AG20443 (cell line): ENCODE measurements at places on chromosomes 13 and 19.

DNA sequence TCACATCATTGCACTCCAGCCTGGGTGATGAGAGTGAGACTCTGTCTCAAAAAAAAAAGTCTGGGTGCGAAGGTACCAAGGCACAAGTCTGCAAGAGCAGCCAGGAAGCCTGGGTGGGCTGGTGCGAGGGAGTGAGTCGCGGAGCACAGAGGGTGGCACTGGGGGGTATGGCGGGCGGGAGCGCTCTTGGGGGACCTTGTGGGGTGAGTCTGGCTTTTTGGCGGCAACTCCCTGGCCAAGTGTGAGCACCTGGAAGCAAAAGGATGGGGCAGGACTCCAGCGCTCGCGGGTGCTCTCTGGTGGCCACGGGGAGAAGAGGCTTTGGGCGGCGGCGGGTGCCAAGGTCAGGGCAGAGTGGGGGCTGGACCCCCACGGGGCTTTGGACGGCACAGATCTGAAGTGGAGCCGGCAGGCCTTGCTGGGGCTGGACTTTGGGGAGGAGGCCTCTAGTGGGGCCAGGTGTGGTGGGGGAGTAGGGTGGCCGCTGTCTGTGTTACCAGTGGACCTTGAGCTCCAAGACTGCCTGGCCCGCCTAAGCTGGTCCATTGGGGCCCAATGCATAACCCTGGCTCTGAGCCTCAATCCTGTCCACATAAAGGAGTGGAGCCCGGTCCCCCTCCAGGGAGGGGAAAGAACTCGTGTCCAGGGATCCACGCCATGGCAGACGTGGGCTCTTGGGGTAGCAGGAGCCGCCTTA is 1.6 kb downstream of the P2RY11 start:
- peak; percentile 49 for DNase-seq

- DNase-seq, result no peak
Observed at GRCh38 chr13:113327766-113328471, 30.9 kb downstream of the LAMP1 start.

DNA sequence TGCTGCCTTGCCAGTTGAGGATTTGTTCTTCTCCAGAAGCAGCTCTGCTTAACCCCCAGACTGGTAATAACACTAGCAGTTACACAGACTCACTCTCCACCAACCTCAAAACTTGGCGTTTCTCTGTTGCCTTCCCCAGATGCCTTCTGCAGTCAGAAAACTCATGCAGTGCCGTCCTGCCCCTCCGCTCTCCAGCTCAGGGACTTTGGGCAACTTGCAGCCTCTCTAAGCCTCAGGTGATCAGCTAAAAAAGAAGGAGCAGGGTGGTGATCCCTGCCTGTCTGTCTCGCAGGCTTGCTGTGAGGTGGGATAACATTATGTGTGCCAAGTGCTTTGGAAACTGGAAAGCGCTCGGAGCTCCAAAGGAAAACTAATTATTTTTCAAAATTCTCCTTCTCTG is 391.6 kb downstream of the HS6ST3 start:
- no peak for DNase-seq

DNA sequence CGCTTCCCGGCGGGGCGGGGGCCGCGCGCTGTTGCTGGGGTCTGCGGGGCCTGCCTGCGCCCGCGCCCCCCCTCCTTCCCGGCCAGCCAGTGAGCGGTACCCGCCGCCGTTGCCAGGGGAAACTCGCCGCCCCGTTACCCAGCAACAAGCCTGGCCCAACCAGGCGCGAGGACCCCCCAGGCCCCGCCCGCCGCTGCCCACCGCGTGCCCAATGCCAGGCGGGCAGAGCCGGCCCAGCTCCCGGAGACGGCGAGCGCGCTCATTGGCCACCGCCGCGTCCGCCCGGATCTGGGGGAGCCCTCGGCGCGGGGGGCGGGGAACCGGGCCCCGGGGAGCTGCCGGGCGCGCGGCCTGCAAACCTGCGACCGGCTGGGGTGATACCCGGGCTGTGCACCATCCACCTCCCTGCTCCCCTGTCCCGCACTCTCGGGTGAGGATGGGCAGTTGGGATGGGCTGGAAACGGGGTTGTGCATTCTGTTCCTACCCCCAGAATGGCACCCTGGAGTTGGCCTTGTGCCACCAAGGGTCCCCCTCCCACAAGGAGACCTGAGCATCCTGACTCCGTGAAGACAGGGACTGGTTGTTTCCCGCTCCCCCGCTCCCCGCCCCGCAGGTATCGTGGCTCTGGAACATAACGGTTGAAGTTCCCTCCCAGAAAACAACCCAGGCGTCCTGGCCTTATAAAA is 8.8 kb upstream of the BBC3 start:
- peak; percentile 54 for DNase-seq

DNA sequence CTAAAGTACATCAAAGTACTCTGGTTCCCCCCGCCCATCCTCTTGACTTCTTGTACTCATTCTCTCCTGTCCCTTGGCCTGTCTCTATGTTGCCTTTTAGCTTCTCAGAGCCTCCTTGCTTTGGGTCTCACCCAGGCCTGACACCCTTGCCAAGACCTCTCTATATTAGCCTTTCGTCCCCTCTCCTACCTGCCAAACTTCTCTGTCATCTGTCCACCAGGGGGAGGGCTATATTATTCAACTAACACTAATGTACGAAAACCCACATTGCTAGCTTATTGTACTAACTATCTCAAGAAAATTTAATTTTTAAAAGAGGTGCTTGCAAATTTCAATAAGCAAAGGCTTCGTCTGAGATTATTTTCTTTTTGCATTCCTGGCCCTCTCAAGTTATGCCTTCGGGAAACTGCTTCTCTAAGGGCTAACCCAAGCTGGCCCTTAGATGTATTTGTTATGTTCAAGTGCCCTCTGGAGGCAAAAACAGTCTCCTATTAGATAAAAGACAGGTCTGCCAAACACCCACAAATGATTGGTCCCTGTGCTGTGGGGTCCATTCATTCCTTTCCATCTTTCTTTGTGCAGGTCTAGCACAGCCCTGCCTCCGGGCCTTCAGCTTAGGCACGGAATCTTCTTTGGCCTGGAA is 6.3 kb upstream of the MRPS31 start:
- peak; percentile 56 for DNase-seq

GRCh38 chr19:29672933-29673336 is 7.7 kb downstream of the PLEKHF1 start:
- DNase-seq, result no peak

DNA sequence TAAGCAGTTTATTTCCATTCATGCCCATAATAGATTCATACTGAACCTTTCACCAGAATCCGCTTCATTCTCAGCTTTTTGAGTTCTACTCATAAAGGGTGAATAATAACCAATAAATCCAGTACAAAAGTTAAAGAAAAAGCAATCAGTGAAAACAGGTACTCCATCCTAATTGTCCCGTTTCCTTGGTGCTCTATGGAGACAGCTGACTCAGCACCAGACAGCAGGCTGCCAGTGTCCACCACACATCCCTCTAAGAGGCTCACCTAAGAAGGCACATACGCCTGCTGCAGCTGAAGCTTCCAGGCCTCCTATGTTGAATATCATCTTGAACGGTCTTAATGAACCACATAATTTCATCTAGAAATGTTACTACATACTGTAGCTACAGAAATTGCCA is 27.3 kb downstream of the MYO16 start:
- no peak for DNase-seq

GRCh38 chr19:15296353-15296752 is 36.0 kb downstream of the BRD4 start:
- DNase-seq, result no peak

- DNase-seq, result peak; percentile 15
Observed at GRCh38 chr13:94352057-94352456, 127.4 kb downstream of the DCT start.

- DNase-seq, result no peak
Observed at GRCh38 chr19:5553892-5554291, 13.9 kb downstream of the TINCR start.

DNA sequence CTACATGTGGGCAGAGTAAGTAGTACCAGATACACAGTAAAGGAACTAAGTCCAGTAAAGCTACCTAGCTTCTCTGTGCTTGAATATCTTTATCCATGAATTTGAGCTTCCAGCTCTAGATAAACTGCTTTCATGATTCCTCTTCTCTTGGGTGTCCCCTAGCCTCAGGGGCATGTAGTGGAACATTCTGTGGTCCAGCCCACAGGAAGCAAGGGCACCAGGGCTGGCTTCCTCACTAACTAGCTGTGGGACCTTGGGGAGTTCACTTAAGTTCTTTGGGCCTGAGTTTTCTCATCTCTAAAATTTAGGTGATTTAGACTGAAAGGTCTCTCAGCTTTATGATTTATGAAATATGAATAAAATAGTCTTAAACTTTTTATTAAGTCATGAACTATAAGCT is 185.7 kb downstream of the KATNAL1 start:
- no peak for DNase-seq

DNA sequence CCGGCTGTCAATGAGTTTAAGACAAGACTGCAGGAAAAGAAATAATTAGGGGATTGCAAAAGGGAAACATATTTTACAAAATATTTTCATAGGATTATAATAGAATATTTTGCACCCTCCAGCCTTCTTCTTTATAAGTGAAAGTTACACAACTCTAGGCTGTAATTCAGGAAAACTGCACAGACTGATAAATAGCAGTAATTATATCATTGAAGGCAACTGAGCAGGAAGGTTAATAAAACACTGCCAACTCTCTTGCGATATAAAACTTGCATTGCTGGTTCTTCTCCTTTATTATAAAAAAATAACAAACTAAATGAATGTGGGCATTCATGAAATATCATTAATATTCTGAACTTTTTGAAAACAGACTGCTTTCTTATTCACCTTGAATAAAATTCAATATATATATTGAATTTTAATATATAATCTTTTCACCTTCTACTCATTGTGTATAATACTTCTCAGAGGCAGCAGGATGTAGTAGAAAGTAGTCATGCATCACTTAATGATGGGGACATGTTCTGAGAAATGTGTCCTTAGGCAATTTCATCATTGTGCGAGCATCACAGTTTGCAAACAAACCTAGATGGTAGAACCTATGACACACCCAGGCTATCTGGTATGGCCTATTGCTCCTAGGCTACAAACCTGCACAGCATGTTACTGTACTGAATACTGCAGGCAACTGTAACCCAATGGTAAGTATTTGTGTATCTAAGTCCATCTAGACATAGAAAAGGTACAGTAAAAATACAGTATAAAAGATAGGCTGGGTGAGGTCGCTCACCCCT is 24.9 kb upstream of the STARD13 start:
- no peak for DNase-seq

DNA sequence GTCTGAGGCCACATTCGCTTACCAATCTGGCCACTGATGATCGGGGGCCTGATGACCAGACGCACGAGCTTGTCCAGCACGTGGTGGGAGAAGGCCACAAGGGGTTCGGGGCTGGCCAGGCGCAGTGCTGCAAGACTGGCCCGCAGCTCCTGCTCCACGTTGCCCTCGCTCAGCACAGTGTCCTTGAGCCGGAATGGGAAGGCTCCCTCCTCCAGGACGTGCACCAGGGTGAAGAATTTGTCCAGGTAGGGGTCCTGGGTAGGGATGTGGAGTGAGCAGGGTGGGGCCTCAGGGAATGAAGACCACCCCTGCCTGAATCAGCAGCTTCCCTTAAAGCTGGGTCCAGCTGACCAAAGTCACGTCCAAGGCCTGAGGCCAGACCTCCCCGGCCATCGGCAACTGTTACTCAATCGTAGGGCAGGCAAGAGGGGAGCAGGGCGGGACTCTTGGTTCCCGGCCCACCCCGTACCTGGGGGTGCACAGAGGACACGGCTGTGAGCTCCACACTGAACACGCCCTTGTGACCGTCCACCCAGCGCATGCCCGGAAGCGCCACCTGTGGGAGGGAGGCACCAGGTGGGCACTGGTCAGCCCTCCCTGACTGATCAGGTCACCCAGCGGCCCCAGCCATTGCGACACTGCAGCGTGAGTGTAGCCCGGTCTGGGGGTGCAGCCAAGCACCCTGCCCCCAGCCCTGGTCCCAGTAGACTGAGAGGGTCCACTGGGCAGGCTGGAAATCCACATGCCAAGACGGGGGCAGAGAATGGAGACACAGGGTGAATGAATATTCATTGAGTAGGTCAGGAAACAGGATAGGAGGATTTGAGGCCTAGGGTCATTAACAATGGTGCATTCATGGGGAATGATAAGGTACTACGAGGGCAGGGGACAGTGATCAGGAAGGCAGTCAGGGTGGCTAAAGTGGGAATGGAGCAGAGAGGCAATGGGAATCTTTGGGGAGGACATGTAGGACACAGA is 2.8 kb upstream of the ANGPTL8 start:
- DNase-seq, result no peak

DNA sequence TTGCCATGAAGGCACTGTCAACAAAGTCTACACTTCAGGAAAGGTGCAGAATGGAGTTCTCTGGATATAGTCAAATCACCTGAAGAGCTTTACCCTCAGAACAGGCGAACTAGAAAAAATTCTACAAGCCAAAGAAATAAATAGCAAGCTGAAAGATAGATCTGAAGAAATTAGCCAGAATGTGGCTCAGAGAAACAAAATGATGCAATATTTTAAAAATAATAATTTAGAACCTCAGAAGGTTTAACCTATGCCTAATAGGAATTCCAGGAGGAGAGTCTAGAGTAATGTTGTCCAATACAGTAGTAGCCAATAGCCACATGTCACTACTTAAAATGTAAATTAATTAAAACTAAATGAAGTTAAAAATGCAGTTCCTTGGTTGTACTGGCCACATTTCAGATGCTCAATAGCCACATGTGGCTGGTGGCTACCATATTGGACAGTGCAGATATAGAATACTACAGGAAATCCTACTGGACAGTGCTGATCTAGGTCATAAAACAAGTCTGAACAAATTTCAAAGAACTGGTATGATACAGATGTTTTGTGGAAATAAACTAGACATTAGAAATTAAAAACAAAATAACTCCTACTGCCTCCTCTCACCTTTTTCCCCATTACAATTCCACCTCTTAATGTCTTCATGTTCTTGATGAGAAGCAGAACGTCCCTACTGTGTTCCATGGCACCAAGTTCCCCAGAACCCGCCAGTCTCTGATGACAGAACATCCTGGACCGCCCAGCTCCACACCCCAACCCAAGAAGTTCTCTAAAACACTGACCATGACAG is 679 bp upstream of the CDADC1 start:
- DNase-seq, result no peak

DNA sequence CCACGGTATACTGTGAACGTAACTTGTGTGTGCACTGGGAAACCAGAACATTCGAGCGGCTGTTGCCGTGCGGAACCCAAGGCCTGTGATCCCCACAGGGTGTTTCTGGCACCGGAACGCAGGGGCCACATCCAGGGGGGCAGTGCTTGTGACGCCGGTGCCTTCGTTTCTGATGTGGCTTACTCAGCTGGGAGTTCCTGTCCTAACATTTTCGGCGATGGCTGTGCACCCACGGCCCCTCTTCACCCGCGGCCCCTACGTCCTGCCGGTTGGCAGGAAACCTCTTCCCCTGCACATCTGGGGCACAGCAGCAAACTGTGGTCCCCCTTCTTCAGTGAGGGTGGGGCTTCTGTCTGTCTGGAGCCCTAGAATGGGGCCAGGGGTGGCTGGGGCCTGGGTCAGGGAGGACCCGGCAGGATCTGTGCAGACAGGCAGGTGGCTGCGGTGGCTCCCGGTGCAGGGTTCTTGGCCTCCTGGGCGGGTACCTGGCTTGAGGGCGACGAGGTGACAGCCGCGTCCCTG is 26.2 kb downstream of the CSNK1G2 start:
- DNase-seq, result no peak
